ENCODE measurements at places on chromosomes 12 and 14.
A peak's percentile ranks its signal among the peaks of the same experiment; 100 is the strongest.

DNA sequence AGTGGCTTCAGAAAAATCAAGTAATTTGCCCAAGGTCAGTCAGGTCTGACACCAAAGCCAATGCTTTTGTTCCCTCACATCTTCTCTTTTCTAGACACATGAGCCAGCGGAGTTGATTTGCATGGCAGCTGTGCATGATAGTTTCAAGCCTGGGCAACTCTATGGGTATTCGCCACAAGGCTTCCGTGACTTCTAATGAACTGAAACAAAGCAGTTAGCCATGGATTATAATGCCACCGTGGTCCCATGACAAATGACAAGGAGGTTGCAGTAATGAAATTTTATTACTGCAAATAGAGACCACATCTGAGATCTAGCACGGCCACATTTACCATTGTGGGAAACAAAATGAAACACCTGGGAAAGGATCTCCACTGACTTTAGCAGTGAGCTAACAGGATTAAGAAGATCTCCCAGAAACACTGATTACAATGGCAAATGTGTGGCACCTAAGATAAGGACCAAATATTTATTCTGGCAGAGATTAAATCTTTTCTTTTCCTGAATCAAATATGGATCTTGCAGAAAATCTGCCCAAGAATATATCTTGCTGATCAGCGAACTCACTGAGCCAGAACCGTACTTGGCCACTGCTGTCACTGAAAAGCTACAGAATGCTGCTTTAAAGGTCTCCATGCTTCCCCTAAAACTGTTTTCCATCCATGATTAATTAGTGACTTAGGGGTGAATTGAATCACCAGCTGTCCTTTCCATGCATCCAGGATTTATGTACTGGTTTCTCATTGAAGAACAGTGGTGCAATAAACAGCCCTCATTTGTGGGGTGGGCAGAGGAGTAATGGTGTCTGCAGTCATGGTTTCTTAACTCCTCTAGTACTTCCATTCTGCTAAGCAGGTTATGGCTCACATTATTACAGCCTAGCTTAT lies 551.0 kb downstream of the DIO2 start:
- peak; percentile 75 for DNase-seq

GRCh38 chr14:87754520-87755223 lies 238.3 kb downstream of the GALC start:
- no peak for DNase-seq

DNA sequence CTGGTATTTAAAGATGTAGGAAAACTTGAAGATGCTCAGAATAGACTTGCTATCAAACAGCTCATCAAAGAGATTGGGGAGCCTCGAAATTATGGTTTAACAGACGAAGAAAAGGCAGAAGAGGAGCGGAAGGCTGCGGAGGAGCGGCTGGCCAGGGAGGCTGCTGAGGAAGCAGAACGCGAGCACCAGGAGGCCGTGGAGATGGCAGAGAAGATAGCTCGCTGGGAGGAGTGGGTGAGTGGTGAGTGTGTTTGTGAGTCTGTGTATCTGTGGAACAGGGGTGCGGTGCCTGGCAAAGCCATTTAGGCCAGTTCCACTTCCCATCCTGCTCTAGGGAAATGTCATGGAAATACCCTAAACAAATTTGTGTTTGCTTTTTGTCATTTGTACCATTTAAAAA lies 19.2 kb upstream of the PAPOLA start:
- no peak for DNase-seq

DNA sequence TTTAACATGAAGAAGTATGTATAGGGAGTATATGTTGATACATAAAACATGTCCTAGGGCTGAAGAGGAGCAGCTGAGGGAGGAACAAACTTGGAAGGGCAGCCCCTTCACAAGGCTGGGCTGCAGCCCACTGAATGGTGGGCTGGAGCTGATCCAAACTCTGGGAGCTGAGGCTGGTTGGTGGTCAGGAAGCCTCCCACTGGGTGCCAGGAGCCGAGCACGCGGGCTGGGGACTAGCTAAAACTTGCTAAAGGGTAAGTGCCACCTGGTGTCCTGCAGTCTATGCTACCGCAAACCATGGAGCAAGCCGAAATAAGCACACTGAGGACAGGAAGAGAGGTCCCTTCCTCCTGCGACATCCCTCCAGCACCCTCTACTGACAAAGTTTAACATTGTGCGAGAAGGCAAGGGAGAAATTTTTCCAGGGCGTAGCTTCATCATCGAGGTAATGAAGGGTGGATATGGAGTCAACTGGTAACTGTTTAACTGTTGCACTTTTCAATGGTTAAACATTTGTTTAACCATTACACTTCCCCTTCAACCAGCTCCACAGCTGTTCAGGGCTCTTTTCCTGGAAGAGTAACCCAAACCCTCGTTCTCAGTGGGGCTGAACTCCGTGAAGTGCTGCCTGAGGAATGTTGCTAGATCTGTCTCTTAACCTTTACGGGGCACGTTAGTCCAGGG lies 42.2 kb downstream of the EGLN3 start:
- no peak for DNase-seq

DNA sequence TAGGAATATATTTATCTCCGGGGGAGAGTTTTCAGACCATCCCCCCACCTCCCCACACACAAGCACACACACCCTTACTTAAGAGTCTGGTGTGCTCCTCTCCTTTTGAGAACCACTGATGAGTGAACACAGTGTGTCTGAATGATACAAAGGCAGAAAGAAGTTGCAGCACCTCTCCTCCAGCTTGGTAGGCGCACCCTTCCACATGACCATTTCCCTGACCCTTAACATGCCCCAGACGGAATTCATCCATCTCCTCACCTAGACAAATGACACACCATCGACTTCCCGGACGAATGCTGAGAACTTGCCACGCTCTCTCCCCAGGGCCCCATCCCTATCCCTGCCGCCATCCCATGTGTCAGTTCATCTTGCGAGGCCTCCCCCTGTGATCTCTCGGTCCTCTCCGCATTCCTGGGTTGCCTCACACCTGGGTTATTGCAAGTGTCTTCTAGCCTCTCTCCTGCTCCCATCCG lies 3.9 kb downstream of the TNFRSF1A start:
- DNase-seq: no peak

DNA sequence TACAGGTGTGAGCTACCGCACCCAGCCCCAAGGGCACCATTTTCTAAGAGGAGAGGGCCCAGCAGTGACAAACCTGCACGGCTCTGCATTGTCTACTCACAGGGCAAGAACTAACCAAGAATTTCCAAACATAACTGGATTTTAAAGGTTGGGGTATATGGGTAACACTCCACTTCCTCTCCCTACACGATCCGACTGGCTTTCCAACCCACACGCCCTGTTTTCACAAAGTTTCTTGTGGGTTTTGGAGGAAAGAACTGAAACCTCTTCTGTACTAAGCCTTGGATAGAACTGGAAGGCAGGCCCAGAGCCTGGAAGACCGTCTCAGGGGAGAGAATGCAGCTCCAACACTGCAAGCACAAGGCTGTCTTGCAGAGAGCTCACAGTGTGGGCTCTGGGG lies 24.9 kb downstream of the SNRNP35 start:
- DNase-seq: no peak

- no peak for DNase-seq
Observed at GRCh38 chr12:87779858-87780498, 249.2 kb downstream of the C12orf50 start.

DNA sequence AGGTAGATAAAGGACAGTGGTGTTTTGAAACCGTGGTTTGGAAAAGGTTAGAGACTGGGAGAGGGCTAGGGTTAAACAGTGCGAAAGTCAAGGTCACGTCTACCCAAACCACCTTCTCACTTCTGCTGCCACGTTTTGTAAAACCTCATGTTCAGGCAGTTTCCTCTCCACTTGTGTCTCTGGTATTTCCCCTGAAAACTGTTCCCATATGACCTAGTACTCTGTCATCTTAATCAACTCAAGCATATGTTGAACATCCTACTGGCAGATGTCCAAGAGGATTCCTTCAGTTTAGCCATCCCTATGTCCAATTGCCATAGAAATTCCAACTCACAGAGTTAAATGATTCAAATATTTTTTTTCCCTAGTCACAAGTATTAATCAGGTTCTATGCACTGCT lies 17.4 kb downstream of the CLEC4C start:
- DNase-seq: no peak

- no peak for DNase-seq
Observed at GRCh38 chr12:57989838-57990237, 48.5 kb downstream of the ATP23 start.

DNA sequence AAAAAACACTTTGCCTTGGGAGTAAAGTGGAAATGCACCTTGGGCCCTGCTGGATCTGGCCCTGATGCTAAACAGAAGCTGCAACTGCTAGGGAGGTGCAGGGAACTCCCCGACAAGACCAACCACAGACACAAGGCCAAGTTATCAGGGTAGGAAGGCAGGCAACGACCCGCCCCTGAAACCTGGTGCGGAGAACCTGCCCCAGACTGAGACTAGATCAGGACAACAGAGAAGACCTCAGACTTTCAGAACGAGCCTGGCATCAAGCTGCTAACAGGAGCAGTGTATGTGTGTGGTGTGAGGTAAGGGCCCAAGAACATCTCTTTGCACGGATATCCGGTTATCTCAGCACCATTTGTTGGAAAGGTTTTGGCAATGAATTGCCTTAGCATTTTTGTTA lies 233.7 kb upstream of the RTL1 start:
- DNase-seq: no peak

GRCh38 chr12:67068761-67069450 lies 200.3 kb upstream of the CAND1 start:
- DNase-seq: peak; percentile 63

DNA sequence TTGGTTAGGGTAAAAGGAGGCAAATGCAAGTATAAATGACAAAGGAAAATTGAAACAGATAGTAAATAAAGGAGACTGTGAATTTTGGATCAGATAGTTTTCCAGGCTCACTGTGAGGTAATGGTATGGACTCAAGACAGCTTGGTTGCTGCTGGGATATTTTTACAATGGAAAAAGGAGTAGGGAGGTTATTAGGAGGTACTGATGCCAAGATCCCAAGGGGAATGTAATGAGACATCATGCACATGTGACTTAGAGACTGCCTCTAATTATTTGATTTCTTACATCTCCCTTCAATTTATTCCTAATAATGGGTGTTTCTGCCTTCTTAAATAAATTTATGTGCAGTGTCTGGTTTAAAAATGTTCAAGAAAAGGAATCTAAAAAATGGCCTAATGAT lies 56.9 kb downstream of the TAOK3 start:
- no peak for DNase-seq

GRCh38 chr14:49886523-49886922 lies 6.4 kb upstream of the ARF6 start:
- no peak for DNase-seq

- no peak for DNase-seq
Observed at GRCh38 chr12:252636-253035, 10.0 kb downstream of the SLC6A13 start.

DNA sequence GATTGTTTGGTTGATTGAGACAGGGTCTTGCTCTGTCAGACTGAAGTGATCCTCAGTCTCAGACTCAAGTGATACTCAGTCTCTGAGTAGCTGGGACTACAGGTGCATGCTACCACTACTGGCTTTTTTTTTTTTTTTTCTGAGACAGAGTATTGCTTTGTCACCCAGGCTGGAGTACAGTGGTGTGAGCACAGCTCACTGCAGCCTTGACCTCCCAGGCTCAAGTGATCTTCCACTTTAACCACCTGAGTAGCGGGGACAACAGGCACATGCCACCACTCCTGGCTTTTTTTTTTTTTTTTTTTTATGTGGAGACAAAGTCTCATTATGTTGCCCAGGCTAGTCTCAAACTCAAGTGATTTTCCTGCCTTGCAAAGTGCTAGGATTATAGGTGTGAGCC lies 31.8 kb downstream of the CPSF2 start:
- DNase-seq: no peak

DNA sequence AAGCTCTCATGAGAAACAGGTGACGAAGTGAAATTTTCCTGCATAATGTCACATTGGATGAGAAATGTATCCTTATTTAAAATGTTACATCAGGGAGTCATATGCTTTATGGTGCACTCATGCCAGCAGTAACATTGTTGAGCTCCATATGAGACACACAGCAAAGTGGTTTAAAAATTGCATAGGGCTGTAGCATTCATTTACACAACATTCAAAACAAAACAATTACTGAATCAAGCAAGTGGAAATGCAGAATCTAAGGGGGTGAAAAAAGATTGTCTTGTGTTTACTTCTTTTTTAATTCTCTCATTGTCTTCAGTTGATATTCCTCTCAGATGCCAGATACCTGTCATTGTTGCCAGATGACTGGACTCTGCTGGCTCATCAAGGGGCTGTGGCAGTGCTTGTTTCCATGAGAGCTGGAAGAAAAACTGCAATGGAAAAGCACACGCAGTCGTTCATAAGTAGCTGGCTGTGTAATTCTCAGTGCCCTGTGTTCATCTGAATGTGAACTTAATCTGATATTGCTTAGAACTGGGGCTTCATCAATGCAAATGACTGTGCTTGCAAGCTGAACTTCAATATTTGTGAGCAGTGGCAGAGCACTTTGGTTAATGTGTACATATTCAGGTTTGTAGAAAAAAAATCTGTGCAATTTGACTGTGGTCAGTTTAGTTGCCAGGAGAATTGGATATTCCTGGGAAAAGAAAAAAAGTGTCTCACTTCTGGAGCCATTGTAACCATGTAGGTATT lies 305.6 kb downstream of the RAD51B start:
- no peak for DNase-seq

DNA sequence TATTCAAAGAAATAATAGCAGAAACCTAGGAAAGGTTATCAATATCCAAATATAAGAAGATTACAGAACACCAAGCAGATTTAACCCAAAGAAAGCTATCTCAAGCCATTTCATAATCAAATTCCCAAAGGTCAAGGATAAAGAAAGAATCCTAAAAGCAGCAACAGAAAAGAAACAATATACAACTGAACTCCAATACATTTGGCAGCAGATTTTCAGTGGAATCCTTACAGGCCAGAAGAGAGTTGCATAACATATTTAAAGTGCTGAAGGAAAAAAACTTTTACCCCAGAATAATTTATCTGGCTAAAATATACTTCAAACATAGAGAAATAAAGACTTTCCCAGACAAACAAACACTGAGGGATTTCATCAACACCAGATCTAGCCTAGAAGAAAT lies 54.3 kb downstream of the DENND5B start:
- no peak for DNase-seq

DNA sequence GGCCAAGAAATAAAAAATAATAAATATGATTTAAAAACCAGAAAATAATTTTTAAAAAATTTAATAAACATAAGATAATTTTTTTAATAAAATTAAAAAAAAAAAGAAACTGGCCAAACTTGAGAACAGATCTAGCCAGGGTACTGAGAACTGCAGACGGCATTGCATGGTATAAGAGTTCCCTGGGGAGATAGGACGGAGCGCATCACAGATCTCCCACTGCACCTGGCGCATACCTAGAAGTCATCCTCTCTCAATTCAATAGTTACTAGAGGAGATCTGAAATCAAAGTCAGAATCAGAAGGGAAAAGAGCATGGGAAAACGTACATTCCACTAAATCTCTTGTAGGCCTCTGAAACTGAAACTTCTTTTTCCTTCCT lies 58.9 kb upstream of the BCL2L14 start:
- DNase-seq: no peak

DNA sequence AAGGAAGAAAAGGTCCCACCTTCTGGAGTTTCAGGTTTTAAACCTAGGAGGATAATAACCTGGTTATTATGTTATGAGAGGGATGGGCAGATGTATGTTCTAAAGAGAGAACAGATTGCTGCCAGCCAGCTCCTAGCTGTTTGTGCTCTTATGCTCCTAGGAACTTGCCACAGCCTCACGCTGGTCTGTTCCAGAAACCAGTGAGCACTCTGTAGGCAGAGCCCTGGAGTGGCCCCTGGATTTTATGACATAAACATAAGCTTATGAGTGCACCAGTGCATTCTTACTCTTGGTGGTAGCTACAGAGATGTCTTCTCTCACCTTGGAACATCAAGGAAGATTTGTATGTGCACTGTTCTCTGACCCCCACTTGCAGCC lies 27.7 kb downstream of the KLC1 start:
- no peak for DNase-seq

GRCh38 chr12:96710127-96710745 lies 196.8 kb upstream of the NEDD1 start:
- no peak for DNase-seq

All from NCI-H82 (cell line).